ENCODE measurements at places on chromosomes 4 and X. TPM values are rescaled to one million over a fixed set of nuclear protein-coding genes. Genes with fewer than 3 reads are reported as not detected.

- no peak for DNase-seq
Observed at GRCh38 chr4:155408796-155409195, 32.0 kb upstream of the MAP9 start.

GRCh38 chr4:109588176-109588575 is 28.1 kb downstream of the MCUB start:
- DNase-seq, result no peak

GRCh38 chr4:94944726-94945125 is 187.0 kb downstream of the BMPR1B start:
- DNase-seq, result no peak

DNA sequence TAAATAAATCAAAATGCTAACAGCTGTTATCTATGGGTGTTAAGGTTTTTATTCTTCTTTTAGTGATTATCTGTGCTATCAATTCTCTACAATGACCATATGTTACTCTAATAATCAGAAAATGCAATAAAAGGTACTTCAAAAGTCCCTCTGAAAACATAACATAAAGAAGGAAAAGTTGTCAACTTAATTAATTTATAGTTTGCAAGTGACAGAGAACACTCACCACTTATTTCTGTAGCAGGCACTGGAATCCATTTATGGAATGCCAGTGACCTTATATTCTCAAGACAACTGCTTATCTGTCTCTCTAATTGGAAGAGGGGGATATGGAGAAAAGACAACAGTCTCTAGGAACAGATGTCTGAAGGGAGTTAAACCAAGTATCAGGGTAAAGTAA is 25.6 kb upstream of the PLS3 start:
- no peak for DNase-seq

The DUX4 gene
- not detected for polyA plus RNA-seq

The CXCL11 gene
- not detected for polyA plus RNA-seq

DNA sequence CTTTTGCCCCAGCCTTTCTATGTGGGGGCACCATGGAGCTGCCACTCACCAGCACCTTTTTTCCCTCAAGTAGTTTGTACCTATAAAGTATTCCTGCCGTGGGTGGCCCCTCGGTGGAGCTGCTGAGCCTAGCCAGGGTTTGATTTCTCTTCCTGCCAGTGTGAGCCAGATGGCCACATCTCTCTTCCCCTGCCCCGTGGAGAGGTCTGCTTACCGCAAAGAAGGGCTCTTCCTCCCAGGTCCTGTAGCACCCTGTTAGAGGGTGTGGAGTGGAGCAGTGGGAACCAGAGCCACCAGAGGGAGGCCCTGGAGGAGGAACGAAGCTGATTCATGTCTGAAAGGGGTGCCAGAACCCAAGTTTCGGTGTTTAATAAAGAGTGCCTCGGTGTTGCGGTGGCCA is 95.4 kb downstream of the PTTG2 start:
- no peak for DNase-seq

The AKAP14 gene
- not detected for polyA plus RNA-seq

The NIPAL1 gene
- polyA plus RNA-seq, result 1.0 TPM

DNA sequence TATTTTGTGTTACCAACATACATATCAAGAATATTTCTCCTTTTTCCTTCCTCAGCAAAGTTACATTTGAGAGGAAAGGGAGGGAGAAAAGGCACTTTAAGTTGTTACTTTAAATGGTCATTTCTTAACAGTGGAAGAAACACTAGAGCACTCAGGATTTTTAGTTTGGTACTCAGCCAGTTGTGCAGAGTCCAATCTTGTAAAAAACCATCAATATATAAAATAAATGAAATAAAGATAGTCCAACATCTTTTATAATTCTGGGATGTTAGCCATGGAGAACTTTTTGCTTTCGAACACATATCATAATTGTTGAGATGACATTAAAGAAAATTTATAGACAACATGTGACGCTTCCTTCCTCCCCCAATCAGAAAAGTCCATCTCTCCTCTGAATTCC is 253.8 kb downstream of the QDPR start:
- no peak for DNase-seq

GRCh38 chr4:117626664-117627063 is 407.6 kb upstream of the NDST3 start:
- DNase-seq, result no peak

DNA sequence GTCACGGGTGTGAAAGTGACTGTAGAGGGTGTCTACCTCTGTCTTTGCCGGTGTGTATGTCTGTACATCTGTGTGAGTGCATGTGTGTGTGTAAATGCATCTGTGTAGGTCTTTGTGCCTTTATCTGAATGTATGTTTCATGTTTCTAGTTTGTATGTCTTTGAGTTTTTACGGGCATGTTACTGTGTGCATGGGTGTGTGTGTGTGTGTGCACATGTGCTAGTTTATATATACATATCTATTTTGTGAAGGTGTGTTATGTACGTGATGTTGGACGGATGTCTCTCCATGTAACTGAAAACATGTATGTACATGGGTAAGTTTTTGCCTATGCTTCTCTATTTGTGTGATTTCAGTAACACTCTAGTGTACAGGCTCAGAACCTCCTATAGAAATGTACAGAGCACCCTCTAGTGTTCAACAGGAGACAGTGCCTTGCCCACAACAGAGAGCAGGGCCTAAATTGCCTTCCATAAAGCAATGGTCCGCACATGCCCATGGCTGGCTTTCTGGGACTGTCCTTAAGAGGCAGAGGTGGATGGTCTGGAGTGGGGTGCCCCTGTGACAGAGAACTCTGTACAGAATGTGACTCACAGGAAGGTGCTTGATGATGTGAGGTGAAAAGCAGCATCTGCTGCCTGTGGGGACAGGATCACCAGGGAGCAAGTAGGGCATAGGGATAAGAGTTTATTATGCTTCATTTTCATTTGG is 343.5 kb downstream of the RAPGEF2 start:
- peak; percentile 26 for DNase-seq

GRCh38 chr4:186416451-186417060 is 138.8 kb downstream of the MTNR1A start:
- no peak for DNase-seq

The MAGEC1 gene
- polyA plus RNA-seq, result not detected

DNA sequence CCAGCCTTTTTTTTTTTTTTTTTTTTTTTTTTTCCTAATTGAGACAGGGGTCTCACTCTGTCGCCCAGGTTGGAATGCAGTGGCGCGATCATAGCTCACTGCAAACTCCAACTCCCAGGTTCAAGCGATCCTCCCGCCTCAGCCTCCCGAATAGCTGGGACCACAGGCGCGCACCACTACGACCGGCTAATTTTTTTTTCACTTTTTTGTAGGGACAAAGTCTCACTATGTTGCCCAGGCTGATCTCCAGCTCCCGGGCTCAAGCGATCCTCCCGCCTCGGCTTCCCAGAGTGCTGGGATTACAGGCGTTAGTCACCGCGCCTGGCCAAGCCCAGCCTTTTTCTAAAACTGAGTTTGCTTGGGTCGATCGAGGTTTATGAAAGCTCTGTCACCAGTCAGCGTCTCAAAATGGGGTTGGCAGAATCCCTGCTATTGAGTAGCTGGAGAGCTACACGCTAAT is 1.3 kb upstream of the OTUD5 start:
- no peak for DNase-seq

GRCh38 chr4:107689912-107690587 is 30.0 kb downstream of the PAPSS1 start:
- peak; percentile 52 for DNase-seq
